Activated T-helper 1 cell treated with anti-CD3 and anti-CD28 coated beads, Interleukin-2, amount 50 U/mL, for 16 hours (primary cell): ENCODE measurements at places on chromosomes 6 and 20.
A peak's percentile ranks its signal among the peaks of the same experiment; 100 is the strongest.

DNA sequence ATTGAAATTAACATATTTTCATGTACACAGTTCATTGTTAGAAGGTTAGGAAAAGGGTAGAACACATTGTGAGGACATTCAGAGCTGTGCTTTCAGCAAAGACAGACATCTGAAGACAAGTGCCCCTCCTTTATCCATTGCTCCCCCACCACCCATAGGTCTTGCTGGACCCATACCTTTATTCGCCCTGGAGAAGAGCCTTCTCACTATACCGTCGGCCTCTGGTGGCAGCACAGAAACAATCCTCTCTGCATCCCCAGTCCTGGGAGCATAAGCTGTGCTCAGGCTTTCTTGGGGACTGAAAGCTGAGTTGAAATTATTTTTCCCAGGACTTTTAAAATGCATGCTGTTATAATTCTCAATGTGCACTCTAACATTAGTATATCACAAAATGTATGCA is 372.3 kb downstream of the EPHA7 start:
- DNase-seq, result no peak

DNA sequence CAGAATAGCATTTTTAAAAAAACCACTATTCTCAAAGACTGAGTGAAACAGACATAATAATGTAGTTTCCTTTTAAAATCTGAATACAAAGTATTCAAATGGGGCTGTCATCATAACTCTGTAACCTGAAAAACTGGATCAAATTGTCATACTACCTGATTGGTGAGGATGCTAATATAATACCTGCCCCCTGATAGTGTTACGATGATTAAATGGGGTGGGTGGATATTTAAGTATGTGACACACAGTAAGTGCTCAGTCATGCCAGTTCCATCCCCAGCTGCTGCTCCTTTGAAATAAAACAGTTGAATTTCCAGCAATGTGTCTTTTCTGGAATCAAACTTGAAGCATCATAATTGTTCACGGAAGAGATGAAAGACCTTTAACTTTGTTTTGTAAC is 8.9 kb downstream of the HTR1B start:
- no peak for DNase-seq

GRCh38 chr20:51634257-51634656 is 91.7 kb upstream of the NFATC2 start:
- DNase-seq, result no peak

GRCh38 chr6:29887330-29887818 is 55.0 kb upstream of the HLA-A start:
- no peak for DNase-seq

DNA sequence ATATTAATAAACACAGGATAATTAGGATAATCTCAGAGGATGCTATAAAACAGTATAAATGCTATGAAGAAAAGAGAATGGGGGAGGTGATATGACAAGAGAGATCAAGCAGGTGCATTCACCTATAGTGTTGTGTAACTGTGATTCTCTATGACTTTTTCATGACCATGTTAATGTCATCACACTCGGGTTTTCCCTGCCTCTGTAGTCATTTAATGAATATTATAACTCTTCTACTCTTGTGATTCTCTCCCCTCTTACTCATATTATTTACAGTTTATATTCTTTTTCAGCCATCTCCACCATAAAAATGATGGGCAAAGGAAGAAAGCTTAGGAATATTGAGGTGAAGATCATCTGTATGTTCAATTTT is 106.9 kb upstream of the SGK1 start:
- no peak for DNase-seq

GRCh38 chr6:126797981-126798380 is 320.5 kb upstream of the RSPO3 start:
- DNase-seq, result no peak

GRCh38 chr6:152701081-152701862 is 3.6 kb downstream of the MYCT1 start:
- DNase-seq, result no peak

DNA sequence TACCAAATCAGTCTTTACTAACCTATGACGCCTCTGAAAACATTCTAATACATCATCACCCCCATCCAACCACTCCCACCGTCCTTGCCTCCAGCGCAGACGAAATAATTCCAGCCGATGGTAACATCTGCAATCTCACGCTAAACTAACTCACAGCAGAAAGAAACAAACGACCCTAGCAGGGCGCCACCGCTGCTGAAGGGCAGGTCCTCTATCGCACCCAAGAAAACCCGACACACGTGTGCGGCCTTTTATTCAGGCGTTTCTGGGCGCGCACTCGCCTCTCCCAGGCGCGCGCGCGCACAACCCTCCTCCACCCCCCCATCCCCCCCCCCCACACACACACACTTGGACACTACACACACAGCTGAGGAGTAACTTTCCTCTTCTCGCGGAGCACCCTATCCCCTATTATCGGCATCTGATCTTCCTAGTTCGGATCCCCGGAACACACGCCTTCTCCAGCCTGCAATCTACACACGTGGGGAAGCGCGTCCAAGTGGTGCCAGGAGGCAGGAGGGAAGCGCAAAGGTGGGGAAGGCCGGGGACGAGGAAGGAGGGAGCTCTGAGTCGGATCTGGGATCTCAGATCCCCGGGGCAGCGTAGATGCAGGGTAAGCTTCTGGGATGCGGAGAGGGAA is 1.4 kb downstream of the GFOD1 start:
- no peak for DNase-seq

DNA sequence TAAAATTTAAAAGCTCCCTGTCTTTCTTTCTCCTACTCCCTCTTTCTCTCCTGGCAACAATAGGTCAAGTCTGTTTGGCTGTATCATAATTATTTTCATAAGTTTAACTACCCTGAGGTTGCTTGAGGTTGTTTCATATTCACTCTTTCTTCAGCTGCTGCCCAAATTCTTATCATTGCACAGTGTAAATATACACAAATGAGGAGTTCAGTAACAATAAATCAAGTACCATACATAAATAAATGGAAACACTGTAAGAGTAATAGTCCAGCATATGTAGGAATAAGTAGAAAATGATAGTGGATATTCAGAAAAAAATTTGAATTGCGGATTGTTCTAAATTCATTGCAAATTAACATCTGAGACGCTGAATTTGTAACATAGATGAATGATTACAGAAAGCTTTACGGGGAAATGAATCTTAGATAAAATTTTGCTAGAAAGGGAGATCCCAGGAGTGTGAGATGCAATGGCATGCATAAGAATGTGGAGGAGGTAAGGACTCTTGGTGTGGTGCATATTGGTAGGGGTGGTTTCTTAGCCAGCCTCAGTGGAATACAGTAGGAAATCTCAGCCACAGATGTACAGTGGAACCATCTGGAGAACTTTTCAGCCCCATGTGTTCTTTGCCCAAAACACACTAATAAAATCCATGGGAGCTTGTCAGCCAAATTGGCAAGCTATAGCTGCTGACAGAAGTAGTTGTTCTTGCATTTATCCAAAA is 480.7 kb downstream of the HTR1B start:
- no peak for DNase-seq

DNA sequence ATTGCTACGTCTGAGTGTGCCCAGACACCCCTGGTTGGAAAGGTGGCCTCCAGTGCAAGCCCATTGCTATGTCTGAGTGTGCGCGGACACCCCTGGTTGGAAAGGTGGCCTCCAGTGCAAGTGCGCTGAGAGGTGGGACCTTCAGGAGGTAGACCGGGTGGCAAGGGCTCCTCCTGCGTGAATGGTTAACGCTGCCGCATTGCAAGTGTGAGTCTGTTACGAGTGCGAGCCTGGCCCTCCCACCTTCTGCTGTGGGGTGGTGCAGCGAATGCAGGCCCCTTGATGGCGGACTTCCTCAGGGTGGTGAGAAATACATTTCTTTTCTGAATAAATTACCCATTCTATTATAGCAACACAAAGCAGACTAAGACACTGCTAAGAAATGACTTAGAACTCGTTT is 208.8 kb downstream of the DLL1 start:
- DNase-seq, result no peak

- DNase-seq, result no peak
Measured at GRCh38 chr20:53755733-53756531, 162.3 kb upstream of the ZNF217 start.

- no peak for DNase-seq
Measured at GRCh38 chr20:47861116-47861515, 75.8 kb upstream of the SULF2 start.

- DNase-seq, result no peak
Measured at GRCh38 chr6:48957781-48958180, 505.3 kb downstream of the MMUT start.

- peak; percentile 56 for DNase-seq
Measured at GRCh38 chr20:62117658-62118057, 4.6 kb upstream of the LSM14B start.

DNA sequence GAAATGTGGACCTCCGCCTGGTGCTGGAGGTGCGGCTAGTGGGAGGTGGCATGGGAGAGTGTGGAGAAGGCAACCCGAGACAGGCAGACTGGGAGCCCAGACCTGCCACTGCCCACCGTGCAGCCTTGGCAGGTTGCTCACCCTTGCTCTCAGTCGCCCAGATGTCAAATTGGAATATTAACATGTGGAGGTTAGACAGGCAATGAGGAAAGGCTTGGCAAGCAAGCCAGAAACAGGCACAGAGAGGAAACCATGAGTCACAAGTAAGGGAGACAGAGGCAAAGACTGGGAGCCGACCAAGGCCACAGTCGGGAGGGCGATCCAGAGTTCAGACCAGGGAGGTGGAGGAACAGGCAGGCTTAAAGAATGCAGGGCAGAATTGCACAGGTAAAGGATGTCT is 178.2 kb downstream of the FOXC1 start:
- no peak for DNase-seq

GRCh38 chr6:168979254-168979653 is 274.4 kb downstream of the THBS2 start:
- no peak for DNase-seq

DNA sequence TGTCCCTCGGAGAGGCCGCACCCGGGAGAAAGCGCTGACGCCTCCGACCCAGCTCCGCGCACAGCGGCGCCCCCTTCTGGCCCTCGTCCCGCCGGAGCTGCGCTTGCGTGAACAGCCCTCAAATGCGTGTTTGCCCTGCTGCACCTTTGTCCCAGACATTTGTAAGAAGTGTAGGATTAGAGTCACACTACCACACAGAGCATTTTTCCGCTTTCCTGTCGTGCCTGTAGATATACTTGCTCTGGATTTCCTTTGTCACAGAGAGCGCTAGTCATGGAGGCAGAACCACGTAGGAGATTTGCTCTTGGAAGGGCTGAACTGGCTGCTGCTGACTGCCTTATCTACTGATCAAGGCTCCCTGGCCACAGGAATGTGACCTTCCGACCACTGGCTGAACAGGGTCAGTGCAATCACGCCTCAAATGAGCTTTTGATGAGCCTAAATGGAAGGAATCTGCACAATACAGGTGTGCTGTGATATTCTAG is 62.3 kb downstream of the PAX1 start:
- no peak for DNase-seq

DNA sequence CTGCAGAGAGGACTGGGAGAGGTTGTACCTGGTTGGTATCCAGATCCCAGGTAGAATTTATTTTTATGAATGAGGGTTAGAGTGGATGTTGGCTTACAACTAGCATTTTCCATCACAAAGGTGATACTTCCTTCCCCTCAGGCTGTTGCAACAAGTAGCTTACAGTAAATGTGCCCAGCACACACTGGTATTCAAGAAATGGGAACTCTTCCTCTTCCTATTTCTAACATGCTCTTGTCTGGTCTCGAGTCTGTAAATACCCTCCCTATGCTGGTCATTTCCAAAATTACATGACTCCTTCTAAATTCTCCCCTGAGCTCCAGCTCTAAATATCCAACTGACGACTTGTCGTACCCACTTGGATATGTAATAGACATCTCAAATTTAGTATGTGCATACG is 90.1 kb upstream of the FOXC1 start:
- DNase-seq, result no peak

DNA sequence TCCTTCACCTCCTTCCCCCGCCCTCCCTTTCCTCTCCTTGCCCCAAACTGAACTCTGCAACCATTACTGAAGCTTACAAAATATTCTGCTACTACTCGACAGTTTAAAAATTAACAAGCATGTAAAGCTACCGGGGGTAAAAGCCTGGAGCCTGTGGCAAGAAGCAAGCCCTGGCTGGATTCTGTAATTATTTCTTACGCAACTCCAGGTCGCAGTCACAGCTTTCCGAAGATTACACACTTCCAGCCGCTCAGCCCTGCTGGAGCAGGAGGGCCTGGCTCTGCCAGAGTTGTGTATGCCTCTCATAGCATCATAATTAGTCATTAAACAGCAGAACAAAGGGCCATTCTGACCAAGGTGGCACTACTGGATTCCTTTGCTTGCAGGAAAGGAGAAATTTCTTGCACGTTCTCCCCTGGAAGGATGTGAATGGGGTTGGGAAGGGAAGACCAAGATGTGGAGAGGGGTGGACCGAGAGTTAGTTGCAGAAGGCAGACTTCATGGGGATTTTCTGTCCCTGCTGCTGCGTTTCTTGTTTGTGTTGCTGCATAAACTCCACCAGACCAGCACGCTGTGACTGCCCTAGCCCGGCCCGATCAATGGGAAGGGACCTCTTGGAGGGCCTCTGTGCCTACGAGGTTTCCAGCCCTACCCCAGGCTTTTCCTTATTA is 23.6 kb downstream of the FOXQ1 start:
- no peak for DNase-seq

DNA sequence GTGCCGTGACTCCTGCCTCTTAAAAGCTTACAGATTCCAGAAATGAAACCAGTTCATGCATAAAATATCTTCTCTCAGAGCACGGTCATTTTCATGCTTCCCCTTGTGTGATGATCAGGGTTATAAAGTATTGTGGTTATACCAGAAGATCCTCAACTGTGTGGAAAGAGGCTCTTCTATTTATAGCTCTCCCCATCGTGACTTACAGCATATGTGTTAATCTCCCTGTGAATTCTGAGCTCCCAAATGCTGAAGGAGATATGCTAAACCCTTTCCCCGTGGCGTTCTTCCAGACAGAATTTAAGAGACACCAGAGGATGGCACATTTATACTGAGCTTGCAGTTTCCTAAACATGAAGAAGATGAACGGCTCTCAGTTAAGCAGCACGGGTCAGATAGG is 158.8 kb downstream of the CDH26 start:
- no peak for DNase-seq

DNA sequence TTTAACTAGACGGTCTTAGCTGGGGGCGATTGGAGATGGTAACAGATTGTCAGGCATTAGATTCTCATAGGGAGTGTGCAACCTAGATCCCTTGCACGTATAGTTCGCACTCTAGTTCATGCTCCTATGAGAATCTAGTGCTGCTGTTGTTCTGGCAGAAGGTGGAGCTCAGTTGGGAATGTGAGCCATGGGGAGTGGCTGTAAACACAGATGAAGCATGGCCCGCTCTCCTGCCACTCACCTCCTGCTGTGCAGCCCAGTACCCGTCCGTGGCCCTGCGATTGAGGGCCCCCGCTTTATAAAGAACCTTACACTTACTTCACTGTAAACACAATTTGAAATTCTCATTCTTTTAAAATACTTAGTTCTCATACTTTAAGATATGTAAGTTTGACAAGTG is 339.4 kb downstream of the CDH26 start:
- no peak for DNase-seq

- DNase-seq, result no peak
Measured at GRCh38 chr6:144284478-144284782, 705 bp upstream of the UTRN start.
